ENCODE measurements at places on chromosomes 16 and 17.

GRCh38 chr17:77449908-77450741, 309.4 kb downstream of the SEC14L1 start:
- no peak for DNase-seq

GRCh38 chr16:83533193-83533592, 274.6 kb upstream of the HSBP1 start:
- DNase-seq: no peak

DNA sequence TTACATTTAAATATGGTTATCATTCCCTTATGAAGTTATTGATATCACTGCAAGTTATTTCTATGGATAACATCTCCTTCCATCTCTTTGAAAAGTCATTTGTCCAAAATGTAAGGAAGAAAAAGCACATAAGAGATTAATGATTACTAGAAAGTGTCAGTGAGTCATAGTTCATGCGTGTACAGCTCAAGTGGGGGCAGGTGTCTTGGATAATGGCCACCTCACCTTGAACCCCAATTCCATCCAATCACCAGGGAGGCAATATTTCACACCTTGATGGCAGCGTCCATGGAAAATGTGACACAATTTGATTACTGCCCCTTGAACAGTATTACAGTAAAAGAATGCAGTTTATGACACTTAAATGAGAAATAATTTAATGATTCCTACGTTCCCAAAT, 358.3 kb upstream of the SOX9 start:
- no peak for DNase-seq

DNA sequence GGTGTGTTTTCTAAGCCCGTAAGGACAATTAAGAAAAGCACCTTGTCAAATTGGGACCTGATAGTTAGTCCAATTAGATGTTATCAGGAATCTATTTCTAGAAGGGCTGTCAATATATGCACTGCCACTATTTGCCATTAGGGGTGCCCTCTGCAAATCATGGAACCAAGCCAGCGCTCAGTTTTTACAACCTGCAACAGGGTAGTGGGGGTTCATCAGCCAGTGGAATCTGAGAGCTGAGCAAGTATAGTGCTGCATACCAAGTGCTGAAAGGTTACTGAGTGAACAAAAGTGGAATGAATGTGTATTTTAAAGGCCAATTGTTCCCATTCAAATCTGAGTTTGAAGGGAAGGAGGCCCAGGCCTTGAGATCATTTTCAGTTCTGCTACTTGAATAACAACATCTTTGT, 10.4 kb downstream of the PRR11 start:
- no peak for DNase-seq

DNA sequence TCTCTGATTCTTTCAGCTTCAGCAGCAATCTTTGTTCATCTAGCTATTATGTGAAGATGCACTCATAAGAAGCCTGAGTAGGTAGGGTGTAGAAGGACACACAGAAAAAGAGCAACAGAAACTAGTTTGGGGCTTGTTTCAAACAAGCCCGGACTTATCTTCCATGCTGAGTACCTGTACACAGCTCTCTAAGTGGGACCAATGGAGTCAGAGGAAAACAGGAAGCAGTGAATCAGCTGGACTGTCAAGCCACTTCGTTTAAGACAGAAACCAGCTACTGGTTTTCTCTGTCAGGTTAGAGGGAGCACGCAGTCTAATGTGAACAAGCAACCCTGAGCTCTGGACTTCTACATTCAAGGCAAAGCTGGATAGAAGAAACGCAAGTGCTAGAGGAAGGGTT, 16.0 kb downstream of the MAP2K6 start:
- DNase-seq: no peak

DNA sequence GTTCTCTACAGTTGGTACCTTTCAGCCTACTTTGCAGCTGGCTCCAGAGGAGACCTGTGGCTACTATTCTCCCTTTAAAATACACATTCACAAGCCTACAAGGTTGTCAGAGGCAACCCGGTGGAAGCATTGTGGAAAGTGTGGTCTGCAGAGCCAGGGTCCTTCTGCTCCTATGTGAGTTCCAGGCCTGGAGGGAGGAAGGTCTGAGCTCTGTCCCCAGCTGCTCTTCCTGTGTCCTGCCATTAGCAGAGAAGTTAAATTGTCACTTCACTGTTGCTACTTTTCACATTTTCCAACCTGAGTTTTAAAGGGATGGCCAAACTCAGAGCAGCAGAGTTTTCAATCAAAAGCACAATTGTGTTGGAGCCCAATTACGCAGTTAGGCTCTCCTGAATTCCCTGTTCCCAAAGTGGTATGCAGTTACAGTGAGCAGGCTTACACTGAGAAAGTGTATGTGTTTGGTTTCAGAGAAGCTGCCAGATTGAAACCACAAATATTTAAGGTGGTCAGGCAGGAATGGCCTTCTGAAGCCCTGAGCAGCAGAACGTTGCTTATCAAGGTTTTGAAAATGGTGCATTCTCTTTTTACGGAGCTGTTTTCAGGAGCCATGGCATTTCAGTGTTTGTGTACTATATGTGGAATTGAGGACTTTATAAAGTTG, 25.0 kb downstream of the MAP3K3 start:
- no peak for DNase-seq

GRCh38 chr16:54447576-54448440, 161.2 kb upstream of the IRX3 start:
- DNase-seq: peak; percentile 15

- no peak for DNase-seq
Measured at GRCh38 chr16:85836706-85837582, 37.4 kb downstream of the COX4I1 start.

GRCh38 chr17:81003711-81004475, 12.3 kb downstream of the CHMP6 start:
- DNase-seq: no peak

- no peak for DNase-seq
Measured at GRCh38 chr17:50565402-50566350, 5.2 kb downstream of the CACNA1G start.

DNA sequence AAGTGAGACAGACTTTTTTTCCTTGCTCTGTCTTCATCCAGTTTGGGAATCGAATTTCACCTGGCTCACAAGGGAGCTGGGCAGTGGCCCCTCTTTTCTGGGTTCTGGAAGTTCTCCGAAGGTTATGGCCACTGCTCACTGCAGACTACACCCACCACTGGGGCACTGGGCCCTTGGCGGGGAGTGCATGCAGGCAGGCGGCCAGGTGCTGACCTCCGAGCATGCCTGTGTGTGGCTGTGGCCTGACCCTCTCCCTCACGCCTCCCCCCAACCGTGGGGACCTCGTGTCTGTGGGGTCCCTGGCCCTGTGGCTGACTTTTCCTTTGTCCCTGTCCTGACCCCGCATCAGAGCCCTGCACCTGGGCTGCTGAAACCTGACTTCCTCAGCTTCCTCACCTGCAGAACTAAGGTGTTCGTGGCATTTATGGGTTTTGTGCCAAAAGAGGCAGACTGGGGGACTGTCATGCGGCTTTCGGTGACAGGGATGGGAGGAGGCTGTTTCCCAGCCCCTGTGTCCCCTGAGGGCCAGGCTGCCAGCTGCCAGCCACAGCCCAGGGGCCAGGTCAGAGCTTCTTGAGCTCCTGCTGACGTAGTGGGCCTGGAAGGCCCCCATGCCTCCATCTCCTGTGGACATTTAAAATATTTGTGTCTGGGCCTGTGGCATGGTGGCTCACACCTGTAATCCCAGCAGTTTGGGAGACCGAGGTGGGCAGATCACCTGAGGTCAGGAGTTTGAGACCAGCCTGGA, 21.4 kb downstream of the ASPSCR1 start:
- DNase-seq: no peak

- DNase-seq: no peak
Measured at GRCh38 chr17:69069226-69069750, 8.6 kb upstream of the ABCA9 start.
